Myometrial cell (primary cell): ENCODE measurements at places on chromosomes 3 and 15. TPM values are rescaled to one million over a fixed set of nuclear protein-coding genes. Genes with fewer than 3 reads are reported as not detected.

The GAP43 gene
- total RNA-seq = not detected in 2 replicates

The UBAP1L gene
- 0.18 and 0.29 TPM in 2 replicates for total RNA-seq

The NR1I2 gene
- not detected in 2 replicates for total RNA-seq

The CERS3 gene
- not detected in 2 replicates for total RNA-seq

The TXNRD3 gene
- total RNA-seq = 10.4 and 11.7 TPM in 2 replicates

The EIF4E3 gene
- 1.1 and 4.0 TPM in 2 replicates for total RNA-seq

The CFAP100 gene
- total RNA-seq = not detected in 2 replicates

The HAUS2 gene
- 38.3 and 119 TPM in 2 replicates for total RNA-seq

The ITIH1 gene
- total RNA-seq = not detected in 2 replicates
